ENCODE measurements at places on chromosomes 3 and 15.

DNA sequence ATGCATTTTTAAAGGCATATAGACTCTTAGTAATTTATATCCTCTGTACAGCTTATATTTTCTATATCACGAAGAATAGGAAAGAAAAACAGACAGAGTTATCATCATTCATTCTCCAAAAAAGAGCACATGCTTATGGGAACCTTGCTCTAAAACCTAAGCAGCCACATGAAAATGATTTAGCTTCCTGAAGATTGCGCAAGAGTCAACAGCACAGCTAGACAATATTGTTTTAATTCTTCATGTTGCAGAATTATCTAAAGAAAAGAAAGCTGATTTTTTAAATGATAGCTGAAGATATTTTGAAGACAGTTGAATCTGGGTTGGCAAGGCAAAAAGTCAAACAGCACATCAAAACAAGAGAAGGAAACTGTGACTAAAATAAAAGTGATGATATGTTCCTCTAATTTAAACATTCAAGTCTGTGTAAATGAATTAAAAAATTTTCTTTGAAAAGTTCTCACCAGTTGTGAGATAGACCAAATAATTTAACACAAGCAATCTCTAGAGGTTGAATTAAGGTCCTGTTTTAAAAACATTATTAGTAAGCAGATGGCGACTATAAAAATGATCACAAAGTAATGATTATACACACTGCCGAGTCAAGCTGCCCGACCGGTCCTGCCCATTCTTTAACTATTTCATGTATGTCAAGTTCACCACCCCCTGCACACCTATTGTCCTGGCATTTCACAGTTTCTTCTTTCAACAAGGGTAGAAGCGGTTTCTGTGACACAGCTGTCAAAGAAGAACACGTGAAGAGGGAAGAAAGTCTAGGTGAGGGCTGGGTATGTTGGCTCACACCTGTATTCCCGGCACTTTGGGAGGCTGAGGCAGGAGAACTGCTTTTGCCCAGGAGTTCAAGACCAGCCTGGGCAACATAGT is 74.2 kb upstream of the BHLHE40 start:
- no peak for DNase-seq

DNA sequence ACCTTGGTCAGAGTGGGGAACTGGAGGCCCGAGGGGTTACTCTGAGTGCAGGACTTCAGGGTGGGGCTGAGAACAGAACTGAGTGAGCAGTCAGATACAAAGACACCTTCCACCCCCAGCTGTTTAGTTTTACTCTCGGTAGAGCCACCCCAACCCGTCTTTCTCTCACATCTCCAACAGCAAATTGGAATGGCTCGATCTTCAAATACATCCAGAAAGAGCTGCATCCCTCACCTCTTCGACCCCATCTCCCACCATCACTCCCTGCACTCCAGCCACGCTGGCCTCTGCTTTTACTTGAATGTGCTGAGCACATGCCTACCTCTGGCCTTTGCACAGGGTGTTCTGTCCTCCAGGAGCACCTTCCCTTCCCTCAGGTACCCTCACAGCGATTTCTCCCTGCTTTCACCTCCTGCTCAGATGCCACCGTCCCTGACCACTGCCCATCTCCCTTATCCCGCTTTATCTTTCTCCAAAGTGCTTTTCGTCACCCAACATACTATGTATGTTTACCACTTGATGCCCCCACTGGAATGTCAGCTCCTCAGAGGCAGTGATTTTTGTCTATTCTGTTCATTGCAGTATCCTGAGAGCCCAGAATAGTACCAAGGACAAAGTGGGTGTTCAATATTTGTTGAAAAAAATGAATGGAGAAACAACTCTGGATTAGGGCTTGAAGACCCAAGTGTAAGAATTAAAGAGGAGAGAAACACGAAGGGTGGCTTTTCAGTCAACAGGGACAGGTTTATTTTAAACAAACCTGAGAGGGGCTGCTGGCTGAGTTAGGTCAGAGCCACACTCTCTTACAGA is 4.4 kb downstream of the CHCHD4 start:
- no peak for DNase-seq

GRCh38 chr15:70783610-70784022 is 20.3 kb upstream of the UACA start:
- DNase-seq: no peak

GRCh38 chr15:74624020-74624602 is 8.5 kb downstream of the CLK3 start:
- no peak for DNase-seq

DNA sequence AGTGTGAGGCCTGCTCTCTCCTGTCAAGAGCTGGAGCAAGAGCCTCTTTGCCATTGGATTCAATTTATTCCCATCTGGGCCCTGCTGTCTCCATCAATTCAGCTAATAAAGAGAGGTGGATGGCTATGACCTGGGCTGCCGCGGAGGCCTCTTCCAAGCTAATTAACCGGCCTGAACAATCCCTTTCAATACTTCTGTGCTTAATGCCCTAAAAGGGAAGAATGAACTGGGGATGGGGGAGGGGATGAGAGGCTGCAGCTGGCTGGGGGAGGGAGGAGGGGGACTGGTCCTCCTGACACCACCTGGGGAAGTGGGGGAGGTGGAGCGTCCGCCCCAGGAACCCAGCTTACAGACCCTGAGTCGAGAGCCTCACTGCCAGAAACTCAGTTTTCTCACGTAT is 33.4 kb upstream of the PRR23E start:
- no peak for DNase-seq

DNA sequence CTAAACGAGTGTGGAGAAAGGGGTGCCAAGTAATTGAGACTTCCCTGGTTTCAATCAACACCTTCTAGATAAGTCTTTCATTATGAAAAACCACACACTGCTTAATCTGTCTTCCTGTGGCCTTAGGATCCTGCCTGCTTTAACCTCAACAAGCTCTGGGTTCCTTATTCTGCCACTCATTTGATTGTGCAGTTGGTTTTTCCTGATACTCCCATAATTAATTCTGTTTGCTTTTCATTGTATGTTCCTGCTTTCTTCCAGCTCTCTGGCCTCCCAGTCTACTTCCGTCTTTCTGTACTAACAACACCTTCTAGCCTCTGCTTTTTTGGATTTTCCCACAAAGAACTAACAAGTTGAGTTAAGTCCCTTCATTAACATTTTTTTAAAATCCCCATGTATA is 20.2 kb upstream of the GCNT3 start:
- DNase-seq: no peak

DNA sequence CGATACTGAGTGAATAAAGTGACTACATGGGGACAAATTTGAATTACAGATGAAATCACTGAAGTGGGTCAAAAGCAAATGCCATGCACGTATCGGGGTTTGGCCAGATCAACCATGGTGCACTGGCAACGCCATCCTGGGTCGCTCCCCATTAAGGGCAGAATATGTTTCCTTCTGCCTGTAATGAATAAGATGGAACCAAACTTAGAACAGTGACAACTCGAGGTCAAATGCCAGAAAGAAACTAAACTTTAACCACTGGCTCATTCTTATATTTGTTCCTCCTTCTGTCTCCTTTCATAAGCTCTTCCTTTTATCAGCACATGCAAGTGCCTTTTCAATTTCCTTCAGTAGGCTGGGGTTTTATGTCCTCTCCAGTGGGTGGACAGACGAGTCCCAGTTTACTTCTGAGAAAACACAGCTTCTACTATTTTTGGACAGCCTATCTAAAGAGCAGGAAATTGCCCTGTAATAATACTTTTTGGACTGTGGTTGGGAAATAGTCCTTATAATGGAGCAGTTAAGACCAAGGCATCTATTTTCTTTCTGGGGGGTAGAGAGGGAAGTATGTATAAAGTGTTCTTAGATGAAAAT is 61.4 kb downstream of the WHAMM start:
- DNase-seq: no peak

GRCh38 chr3:173403376-173403775 is 5.8 kb downstream of the NLGN1 start:
- no peak for DNase-seq

GRCh38 chr3:134375582-134376384 is 1.5 kb upstream of the AMOTL2 start:
- no peak for DNase-seq

DNA sequence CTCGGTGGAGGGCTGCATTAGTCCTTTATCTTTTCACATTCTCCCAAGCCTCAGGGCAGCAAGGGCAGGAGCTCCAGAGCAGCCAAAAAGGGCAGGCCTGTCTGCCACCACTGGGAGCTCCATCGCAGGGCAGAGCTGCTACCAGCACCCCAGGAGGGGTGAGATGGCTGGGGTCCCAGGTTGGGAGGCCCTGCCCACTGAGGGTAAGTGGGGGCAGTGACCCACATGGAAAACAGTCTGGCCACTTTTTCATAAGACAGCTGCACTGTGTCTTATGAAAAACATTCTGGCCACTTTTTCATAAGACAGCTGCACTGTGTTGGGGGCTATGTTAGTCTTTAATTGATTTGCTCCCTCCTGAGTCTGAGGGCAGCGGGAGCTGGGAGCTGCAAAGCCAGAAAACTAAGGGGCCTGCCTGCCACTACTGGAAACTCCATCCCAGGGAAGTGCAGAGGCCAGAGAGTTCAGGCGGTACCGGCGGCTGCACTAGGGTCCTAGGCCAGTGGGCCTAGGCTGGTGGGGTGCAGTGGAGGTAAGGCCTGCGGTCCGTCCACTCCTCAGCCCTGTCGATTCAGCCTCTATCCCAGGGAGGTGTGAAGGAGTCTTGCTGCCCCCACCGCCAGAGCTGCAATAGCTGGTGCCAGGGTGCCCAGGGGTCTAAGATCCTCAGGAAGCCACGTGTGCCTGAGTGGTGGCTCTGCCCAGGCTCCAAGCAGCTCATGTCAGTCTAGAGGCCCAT is 45.4 kb downstream of the TMCO5A start:
- DNase-seq: no peak

DNA sequence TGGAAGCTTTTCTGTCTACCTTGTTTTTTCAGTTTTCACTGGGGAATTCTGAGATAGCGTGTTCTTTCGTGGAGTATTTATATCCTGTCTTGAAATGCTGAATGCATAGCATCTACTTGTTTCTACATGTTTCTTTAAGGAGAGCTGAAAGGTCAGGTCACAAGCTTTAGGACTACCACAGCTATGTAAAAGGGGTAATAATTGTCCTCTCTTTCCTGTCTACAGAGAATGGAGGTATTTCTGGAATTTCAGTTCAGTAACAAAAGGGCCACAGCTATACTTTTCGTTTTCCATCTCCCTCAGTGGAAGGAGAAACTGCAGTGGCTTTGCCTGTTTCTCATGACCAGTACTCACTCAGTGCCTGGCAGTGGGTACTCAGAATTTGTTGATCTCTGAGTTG is 4.7 kb downstream of the INAFM2 start:
- no peak for DNase-seq

- no peak for DNase-seq
Observed at GRCh38 chr15:93185796-93186195, 96.8 kb upstream of the RGMA start.

DNA sequence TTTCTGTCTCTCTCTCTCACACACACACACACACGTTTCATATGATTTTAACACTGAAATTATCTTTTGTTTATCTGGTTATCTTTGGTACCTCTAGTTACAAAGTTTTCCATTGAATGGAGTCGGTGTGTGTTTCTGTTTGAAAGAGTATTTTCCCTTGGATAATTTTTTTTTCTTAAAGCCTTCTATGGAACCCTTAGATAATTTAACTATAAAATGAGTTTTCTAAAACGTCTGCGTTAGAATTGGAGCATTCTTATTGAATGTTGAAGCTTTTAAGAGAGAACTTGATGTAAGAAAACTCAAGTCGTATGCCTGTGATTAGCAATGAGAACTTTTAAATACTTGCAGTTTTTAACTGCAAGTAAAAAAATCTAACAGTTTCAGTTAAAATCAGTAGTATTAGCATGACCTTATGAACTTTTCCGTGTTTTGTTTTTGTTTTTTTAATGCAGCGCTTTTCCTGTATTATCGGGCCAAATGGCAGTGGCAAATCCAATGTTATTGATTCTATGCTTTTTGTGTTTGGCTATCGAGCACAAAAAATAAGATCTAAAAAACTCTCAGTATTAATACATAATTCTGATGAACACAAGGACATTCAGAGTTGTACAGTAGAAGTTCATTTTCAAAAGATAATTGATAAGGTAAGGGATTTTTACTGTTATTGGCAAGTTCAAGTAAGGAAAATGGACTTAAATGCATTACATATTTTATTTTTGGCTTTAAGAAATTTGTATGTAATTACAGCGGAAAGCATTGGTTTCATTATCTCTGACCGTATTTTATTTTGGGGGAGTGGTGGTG is 3.0 kb downstream of the SMC4 start:
- DNase-seq: no peak

- no peak for DNase-seq
Observed at GRCh38 chr3:189947948-189948723, 172.6 kb downstream of the P3H2 start.

DNA sequence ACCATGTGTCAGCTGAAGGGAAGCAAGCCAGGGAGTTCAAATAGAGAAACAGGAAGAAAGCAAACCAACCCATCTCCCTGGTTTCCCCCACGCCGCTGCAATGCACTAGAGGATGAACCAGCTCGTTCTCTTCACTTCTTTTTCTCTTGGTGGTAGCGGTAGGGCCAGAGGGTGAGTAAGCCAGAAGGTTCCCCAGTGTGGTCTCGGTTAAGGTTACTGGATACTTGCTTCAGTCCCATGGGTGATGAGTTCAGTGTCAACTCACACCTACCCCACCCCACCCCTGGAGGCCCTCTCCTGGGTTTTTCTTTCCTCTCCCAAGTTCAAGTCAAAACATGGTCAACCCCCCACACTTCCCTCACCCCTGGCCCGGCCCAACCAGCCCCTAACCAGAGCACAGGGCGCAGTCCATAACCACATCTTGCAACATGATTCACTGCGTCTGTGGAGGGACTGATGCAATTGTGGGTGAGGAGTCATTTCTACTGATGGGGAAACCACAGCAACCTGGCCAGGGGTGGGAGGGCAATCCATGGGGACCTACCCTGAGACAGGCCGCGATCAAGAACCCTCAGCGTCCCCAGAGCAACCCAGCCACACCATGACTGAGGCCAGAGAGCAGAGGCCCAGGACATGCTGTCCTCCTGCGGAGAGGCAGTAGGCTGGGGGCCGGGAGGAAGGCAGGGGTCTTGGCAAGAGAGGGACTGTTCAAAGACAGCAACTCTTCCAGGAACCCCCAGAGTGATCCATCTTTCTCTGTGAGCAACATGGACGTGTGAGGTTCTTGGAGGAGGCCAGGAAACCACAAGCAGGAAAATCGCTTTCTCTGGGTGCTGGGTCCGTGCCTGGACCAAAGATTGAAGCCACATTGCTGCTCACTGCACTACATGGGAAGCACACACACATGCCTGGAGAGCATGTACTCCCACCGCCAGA is 276.6 kb downstream of the UACA start:
- DNase-seq: no peak

DNA sequence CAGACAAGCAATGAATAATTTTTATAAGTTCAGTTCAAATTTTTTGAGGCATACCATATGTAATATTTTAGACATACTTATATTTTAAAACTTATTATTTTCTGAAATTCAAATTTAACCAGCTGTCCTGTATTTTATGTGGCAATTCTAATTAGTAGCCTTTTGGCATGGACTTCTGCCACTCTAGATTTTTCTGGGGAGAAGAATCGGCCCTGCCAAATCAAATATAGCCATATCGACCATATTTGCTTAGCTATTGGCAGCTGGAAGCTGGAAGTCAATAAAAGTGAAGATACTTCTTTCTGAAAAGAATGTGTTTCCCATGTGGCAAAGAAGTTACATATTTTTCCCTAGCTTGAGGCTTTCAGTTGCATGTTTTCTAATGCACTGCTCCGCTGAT is 9.4 kb upstream of the RBMS3 start:
- DNase-seq: no peak
